Omental fat pad (tissue), 4 donors: ENCODE measurements at places on chromosomes 13 and 19.

DNA sequence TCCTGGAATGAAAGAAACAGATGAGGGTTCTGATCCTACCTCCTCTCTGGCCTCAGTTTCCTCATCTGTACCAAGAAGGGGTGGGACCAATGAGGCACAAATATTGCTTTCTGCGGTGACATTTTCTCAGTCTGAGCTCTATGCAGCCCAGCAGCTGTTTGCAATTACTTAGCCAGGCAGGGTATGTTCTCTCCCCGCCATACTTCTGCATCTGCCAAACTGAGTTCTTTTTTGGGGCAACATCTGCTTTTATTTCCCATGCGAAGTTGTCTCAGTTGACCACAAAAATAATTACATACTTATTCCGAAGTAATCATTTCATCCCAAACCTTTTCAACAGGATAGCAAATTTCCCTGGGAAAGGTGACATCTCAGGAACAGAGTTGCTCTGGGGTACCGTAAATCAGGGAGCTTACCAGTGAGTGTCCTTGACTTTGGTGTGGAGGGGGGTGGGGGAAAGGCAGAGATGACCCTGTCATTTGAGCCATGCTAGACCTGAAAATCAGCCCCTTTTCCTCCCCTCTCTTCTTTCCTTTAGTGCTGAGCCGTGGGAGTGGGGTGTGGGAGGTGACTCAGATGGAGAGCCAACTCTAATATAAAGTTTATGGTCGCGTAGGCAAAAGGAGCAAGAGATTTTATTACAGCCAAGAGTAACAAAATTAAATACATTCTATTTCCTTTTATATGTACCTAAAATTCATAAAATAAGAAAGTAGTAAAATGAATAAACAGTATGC is 165.7 kb upstream of the KL start:
- DNase-seq = no peak

GRCh38 chr13:99677116-99677951 is 176.1 kb downstream of the TM9SF2 start:
- no peak for DNase-seq

- DNase-seq = no peak
These were observed 5.1 kb downstream of the GPI start for GRCh38 chr19:34370117-34370516.

GRCh38 chr19:54011507-54012211 is 20.2 kb downstream of the CACNG6 start:
- no peak for DNase-seq

DNA sequence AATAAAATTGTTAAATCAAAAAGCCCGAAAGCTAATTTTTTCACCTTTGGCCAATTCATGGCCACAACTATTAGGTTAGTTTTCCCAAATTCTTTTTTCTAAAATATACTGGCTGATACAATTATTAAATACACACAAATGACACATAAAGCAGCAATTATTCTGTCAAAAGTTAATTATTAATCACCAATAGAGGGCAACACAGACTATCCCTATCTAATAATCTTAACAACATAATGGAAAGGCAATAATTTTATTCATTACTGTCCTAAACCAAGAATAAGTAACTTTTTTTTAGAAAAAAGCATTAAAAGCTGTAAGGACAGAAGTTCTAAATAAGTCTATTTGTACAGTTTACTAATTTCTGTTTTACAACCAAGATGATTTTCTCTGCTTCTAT is 51.7 kb downstream of the KATNAL1 start:
- no peak for DNase-seq

- DNase-seq = no peak
These were observed 18.8 kb downstream of the ZC3H4 start for GRCh38 chr19:47094557-47095475.

GRCh38 chr13:71624653-71625600 is 242.1 kb downstream of the DACH1 start:
- no peak for DNase-seq

GRCh38 chr19:50658441-50659317 is 9.4 kb downstream of the C19orf81 start:
- no peak for DNase-seq

DNA sequence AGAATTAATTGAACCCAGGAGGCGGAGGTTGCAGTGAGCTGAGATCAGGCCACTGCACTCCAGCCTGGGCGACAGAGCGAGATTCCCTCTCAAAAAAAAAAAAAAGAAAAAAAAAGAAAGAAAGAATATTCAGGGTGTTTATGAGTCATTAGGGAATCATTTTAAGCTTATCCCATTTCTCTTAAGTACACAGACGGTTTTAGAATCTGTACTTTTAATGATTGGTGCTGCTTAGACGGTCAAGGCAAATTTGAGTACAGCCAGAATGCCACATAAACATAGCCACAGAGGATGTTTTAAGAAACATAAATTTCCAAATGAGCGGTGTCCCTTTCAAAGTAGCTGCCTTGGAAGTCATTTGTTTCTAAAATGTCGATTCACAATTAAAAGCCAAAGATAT is 2.6 kb downstream of the SPRYD7 start:
- DNase-seq = no peak

- DNase-seq = peak; percentile 72
These were observed 5.3 kb upstream of the GPR4 start for GRCh38 chr19:45607071-45608029.

- no peak for DNase-seq
These were observed 33.9 kb upstream of the NPAS1 start for GRCh38 chr19:46985542-46986415.
